ENCODE measurements at places on chromosomes 3 and 15.
A peak's percentile ranks its signal among the peaks of the same experiment; 100 is the strongest.

- DNase-seq, result no peak
Observed at GRCh38 chr15:60442763-60443162, 36.2 kb downstream of the ICE2 start.

DNA sequence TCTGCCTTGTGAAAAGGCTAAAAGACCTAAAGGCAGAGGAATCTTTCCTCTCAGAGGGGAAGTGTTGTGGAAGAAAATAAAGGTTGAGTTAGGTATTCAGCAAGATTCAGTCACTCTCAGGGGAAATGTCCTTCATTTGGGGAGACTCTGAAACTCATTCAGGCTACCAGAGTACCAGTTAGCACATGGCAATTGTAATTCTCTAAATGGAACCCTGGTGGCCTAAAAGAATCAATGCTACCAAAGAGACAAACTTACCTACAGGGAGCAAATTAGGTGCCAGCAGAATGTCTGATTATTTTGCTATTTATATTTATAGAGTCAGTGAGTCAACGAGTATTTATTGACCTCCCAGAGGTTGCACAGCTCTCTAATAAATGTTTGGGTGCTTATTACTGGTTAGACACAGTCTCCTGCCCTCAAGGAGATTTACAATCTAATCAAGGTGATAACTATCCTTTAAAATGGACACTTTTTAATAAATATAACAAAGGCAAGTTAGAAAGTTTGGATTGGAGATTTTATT is 33.9 kb upstream of the CDIN1 start:
- no peak for DNase-seq

DNA sequence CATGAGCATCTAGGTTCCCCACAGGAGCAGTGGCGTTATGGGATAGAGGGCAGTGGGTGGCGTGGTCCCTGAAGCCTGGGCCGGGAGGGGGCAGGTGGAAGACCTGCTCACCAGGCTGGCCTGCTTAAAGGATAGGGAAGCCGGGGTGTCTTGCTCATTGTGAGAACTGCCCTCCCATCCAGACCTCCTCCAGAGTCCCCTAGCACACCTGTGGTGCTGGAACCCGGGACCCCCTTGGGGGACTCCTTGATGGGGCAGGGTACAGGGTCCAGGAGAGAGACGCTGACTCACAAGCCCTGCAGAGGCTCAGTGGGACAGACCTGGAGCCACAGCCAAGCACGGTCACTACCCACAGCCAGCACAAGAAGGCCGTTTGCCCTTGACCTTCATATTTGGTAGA is 2.8 kb upstream of the RHCG start:
- no peak for DNase-seq

GRCh38 chr15:40595219-40595618 is 1.2 kb downstream of the KNL1 start:
- no peak for DNase-seq

GRCh38 chr15:33360886-33361285 is 50.1 kb downstream of the RYR3 start:
- no peak for DNase-seq

DNA sequence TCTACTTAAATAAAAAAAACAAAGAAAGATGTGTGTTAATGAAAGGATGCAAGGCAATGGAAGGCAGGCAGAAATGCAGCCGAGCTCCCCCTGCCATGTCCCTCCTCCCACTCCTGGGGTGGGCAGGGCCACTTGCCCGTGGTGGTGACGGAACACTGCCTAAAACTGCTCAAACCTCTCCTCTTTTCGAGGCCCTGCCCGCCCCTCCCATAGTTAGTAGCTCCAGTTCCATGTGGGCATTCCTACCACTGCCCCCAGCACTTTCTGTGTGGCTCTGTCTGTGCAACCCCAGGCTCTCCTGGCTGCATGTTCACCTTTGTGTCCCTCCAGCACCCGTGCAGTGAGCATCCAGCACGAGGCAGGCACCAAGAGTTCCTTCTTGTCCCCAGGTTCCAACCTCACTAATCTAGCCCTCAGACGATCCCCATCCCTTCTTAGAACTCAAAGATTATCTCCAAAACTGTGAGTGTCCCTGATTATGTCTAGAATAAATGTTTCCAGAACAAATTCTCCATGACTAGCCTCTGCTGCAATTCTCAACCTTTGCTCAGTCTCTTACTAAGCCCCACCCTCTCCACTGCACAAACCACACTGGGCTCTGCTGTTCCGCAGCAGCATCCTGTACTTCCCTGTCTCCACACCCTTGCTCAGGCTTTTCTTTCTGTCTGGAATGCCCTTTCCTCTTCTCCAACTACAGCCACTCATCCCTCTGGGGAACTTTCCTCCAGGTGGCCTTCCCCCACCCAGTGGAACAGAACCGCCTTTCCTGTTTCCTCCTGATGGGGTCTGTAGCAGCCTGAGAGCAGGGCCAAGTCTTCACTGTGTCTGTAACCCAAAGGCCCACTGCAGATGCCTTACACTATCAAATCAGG is 32.6 kb upstream of the SPTBN5 start:
- no peak for DNase-seq

GRCh38 chr3:30077746-30078145 is 528.7 kb upstream of the TGFBR2 start:
- no peak for DNase-seq

DNA sequence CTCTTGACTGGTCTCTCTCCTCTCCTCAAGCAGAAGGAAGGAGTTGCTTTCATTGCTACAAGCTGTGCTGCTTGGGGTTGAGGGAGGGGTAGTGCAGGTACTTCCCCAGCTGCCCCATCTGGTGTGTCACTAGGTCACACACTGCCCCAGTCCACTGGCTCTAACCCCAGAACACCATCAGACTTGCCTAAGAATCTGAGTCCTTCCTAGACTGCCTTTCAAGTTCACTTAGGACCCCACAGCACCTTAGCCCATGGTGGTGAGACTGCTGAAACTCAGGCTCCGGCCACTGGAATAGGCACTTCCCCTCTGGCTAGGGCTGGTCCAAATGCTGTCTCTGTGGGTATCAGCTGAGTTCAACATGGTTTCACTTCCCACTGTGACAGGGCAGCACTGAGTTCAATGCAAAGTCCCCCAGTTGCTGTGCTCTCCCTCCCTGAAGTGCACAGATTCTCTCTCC is 279.7 kb upstream of the GOLGA6L4 start:
- DNase-seq, result no peak

GRCh38 chr3:45443459-45443858 is 55.1 kb downstream of the LARS2 start:
- DNase-seq, result no peak

DNA sequence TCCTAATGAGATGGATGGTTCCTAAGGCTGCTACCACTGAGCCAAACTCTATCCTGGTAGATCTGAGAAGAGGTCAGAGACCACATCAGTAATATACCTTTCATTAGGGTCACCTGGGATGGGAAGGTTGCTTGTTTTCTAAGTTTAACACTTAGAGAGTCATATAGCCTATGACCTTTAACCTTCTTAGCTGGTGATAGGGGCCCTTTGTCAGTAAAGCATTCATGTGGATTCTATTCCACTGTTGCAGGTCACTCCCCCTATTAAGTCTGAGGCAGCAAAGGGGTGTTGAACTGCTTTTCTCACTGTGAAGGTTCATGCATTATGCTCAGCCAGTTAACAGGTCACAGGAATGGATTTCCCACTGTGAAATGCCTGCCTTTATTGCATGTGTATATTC is 6.1 kb upstream of the ZNF609 start:
- no peak for DNase-seq

DNA sequence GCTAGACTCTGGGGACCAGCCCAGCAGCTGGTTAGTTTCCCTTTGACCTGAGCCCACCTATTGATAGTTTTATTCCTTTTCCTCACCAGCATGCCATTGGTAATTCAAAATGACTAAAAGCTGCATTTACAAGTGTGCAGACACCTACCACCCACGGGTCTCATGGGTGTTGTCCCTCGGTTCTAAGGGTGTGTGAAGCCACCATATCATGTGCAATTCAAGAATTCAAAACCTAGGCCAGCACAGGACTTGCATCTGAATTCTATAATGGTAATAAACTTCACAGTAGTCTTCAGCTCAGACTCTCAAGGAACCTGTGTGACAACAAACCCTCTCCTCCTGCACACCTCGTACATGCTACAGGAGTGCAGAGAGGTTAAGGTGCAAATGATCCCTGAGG is 55.3 kb downstream of the NTRK3 start:
- no peak for DNase-seq

DNA sequence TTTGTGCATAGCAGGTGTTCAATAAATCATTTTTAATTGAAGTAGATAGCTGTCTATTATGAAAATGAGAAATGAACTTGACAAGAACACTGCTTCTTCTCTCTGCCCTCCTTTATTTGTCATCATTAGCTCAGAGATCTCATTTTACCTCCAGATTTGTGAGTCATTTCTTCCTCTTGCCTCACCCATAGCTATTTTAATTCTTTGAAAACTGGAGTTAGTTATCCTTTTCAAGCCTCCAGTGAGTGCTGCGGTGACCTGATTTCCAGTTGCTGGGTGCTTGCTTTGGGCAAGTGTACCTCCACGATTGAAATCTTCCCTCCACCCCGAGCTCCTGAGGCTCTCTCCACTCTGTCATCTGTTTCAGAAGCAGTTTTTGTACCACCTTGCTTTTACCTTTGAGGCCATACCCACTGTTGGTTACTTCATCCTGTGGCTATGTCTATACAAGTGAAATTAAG is 114.6 kb downstream of the NFKBIZ start:
- DNase-seq, result peak; percentile 33

- DNase-seq, result no peak
Observed at GRCh38 chr15:98422130-98422478, 226.2 kb upstream of the IGF1R start.

DNA sequence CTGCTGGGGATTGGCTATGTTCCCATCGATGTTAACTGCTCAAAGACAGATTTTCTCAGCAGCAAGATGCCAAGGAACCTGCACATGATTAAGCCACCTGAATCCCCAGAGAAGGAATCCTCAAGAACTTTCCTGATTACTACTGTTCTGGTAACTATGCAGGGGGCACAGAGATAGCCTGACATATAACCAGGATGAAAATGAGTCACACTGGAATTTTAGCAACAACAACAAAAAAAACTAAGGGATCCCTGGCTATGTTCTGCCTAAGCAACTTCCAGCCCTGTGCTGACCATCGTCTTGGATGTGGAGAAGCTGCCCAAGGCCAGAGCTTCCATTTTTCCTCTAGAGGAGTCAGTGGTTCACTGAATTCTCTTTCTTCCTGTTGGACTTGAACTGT is 13.8 kb downstream of the RIOX2 start:
- DNase-seq, result no peak

DNA sequence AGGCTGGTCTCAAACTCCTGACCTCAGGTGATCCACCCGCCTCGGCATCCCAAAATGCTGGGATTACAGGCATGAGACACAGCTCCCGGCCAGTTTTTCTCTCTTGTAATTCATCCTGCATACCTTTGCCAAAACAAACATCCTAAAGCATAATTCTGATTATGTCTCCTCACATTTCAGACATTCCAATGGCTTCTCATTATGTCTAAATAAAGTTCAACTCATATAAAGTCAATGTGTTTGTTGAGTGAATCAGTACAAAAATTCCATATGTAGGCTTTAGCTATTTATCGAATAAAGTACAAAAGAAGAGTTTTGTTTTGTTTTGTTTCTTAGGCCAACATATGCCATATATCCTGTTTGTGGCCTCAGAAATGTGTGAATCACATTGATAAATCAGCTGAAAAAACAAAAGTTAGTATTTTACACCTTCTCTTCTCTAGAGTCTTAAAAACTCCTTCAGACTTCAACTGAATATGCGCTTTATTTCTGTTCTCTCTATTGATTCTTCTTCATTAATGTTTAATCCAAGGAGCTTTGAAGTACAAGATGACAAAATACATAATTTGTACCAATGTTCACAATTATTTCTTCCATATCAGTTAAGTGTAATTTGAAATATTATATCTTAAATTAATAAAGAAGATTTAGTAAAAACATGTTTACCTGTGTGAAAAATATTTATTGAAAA is 165.8 kb downstream of the MECOM start:
- peak; percentile 29 for DNase-seq

- DNase-seq, result no peak
Observed at GRCh38 chr15:74793135-74794028, 11.5 kb downstream of the CSK start.

DNA sequence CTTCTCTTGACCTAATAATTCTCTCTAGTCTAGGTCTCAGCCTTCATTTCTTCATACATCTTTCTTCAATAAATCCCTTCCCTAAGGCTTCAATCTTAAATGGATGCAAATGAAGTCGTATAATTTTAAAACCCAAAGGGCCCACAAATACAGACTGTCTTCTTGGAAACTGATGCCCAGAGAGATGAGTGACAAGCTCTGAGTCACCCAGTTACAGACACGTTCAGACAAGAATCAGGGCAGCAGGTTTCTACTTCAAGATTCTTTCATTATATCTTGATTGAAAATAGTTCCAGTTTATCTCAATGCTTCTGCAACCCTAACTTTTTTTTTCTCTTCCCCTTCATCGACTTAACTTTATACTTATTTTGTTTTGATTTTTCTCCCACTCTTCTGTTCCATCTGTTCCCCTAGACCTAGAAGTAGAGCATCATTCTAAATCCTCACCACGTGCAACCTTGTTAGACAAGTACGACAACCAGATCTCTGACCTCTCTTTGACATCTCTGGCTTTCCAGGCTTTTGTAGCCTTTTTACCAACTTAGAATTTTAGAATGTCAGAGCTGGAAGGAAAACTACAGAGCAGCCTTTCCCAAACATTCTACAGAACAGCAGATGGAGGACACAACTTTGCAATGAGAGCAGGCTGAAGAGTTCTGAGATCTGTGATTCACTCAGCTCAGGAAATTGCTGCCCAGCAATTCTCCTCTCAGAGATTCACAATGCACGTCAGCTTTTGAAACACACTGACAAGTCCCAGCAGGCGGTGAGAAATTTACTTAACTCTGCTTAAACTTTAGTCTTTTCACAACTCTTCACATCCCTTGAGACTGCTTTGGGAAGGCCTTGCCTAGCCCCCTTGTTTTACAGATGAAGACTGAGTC is 25.3 kb downstream of the NCEH1 start:
- no peak for DNase-seq

DNA sequence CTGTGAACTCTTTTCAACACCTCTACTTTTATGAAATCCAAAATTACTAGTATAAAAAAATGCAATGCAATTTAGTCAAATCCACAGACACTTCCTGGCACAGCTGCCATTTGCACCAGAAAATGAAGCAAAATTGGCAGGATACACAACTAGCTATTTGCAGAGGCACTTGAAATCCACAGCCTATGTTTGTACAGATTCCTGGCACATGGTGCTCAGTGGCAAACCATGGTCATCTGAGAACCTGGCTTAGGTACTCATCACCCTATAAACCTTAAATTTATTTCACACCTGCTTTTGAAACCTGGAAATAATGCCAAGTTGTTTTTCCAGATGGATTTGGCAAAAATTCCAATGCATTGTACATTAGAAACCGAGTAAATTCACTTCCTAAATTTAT is 20.2 kb upstream of the PPM1L start:
- no peak for DNase-seq

Measured in epithelial cell of prostate (primary cell).